ENCODE measurements at places on chromosomes 4 and X.

DNA sequence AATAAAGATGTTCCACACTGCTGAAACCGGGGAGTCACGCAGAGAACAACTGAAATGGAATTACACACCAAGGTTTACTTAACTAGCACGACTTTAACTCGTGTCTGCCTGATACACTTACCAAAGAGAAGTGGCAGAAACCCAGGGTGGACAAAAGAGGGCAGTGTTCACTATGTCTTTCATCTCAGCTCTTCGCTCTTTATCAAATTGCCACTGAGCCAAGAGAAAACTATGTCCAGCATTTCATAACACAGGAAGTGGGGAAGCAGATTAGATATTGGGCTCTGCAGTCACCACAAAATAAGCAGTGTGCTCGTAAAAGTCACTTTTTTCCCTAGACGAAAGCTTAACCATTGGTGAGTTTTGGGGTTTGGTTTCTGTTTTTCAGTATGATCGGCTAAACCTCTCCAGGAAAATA, 155.7 kb downstream of the CHIC2 start:
- DNase-seq = peak; percentile 78

- no peak for DNase-seq
Observed at GRCh38 chr4:100681289-100681688, 163.5 kb upstream of the EMCN start.

DNA sequence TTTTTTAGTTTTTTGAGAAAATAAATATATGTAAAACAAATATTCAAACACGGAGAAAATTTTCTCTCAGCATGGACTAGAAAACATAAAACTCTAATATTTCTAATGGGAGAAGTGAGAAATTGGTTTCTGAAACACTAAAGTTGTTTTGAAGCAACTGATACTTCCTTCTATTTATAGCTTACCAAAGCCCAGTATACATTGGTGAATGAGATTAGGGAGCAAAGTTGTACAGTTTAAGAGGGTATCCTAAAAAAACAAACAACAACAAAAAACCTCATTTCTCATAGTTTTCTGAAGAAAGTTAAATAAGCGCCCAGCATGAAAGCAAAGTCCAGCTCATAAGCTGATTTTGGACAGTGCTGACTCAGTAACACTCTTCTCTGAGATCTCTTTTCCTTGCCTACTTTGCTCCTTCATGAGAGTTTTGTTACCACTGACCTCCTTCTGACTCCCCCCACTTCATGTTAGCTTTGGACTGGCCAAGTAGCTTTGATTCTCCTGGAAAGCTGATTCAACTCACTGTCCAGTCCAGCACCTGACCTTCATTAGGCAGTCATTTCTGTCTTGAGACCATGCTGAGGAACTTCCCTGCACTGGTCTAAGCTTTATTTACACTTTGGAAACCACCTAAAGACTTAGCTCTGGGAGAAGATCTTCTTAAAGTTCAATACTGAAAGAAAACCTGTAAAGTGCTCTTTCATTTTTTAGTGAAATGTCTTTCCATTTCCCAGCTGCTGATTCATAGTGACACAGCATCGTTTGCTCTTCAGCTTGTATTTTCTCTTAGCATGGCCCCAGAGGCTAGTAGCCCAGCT, 21.8 kb upstream of the P2RY10 start:
- DNase-seq = no peak

GRCh38 chrX:35339796-35340195, 397.2 kb downstream of the FAM47B start:
- DNase-seq = no peak

DNA sequence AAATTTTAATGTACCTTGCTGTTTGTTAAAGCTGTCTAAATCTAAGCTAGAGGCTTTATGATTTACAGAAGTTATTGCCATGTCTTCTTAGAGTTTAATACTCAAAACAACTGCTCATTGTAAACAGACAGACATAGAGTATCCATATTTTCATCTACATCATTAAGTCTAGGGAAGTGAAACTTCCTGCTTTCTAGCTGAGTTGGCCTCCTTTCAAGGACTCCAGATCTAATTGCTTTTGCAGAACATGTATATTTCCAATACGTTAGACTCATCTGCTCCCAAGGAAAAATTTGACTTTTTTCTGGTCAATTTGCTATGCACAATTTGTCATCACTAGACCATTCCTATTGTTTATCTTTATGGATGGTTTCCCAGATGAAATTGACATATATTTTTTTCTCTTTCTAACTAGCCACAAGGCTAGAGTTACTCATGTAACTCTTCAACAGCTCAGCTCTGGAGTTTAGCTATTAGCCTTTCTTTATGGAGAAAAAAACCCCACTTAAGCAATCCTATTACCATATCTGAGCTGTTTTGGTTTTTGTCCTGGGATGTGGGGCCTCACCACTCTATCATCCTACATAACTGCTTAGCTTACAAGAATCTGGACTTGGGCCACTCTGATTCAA, 122.9 kb downstream of the PPA2 start:
- no peak for DNase-seq

GRCh38 chr4:117796677-117797076, 237.6 kb upstream of the NDST3 start:
- DNase-seq = no peak

GRCh38 chr4:44446801-44447562, 1.6 kb downstream of the KCTD8 start:
- DNase-seq = no peak

GRCh38 chr4:15792974-15793373, 14.8 kb downstream of the CD38 start:
- no peak for DNase-seq

DNA sequence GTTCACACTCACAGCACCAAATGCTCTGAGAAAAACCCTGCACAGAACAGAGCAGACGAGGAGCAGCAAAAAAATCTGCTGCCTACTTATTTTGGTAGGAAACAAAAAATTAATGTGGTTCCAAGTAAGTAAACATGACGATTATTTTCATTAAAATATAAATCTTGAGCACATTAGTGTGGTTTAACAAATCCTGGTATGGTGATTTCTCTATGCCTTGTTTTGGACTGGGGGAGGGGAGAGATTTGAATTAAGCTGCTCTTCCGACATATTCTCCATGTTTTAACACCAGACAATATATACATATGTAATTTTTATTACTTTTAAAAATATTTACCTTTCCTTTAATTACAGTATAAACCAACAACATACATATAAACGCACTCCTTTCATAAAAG, 1.8 kb downstream of the CAMK2D start:
- DNase-seq = no peak

DNA sequence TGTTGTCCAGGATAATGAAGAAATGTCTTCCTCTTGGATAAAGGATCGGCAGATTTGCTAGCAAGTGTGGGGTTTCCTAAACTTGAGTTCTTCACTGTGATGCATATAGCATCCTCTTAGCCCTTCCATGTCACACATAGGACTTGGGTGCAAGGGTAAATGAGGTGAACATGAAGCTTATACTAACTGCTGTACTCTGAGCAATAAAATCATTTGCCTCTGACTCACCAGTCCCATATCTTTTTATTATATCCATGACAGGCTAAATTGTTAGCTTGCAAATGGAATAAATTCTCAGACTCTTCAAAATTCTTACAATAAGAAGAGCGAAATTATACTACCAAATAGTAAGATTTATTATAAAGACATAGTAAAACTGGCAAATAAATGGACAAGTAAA, 14.7 kb upstream of the TBC1D1 start:
- no peak for DNase-seq

DNA sequence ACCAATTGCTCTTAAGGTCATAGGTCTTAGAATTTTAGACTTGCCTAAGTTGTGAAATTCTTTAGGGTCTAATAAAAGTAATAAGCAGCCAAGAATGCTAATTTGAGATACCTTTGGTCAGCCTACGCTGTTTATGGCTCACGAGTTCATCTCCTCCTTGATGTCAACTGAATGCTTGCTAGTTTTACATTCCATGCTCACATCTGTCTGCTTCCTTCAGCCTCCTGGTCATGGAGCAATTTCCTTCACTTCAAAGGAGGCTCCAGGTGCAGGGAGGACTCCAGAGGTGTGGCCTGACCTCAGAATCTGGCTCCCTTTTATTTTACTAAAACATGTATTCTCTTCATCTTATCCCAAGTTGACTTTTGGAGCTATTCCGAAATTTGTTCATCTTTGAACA, 23.3 kb upstream of the LNX1 start:
- DNase-seq = no peak

DNA sequence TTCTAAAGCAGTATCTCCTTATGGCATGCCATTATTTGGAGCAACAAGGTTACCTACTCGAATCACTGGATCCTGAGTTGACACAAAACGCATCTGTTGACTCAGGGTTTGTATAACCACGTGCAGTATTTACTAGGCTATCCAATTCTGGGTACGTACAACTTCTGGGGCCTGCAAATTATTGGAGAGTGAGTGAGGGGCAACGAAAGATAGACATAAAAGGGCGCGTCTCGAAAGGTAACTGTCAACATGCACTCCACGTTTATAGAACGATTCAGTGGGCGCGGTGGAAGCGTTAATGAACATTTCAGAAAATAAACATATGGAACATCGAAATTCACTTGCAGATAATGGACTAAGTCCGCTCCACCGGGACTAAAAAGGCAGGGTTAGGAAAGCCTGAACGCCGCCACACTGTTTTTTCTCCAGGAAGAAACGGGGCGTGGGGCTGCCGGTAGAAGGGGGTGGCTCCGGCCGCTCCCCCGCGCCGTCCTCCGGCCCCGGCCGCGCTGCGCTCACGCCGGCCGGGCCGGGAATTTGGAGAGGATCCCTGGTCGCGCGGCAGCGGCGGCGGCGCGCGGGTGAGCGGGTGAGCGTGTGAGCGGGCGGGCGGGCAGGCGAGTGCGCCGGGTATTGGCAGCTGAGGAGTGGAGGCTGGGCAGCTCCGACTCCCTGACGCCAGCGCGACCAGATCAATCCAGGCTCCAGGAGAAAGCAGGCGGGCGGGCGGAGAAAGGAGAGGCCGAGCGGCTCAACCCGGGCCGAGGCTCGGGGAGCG, at the start of gene SMAD1:
SMAD1 (plus strand) TSS at position 690 of the 778 bp plus-strand sequence. CDS start 32,761 bp downstream, outside the sequence.
- DNase-seq = peak; percentile 58

DNA sequence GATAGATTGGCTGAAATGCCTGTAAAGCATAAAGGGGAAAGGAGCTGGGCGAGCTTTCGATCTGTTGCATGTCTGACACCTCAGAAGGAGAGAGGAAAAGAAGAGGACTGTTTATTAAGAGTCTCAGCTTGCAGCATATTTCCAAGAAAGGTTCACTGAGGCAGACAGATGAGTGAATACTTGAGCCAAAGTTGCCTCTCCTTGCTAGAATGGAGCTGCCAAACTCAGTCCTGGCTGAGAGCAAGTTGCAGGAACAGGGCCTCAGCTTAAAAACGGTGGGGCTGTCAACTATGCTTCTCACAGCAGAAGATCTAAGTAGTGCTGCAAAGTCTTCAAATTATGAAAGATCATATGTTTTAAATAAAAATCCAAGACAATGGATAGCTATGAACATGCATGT, 707.5 kb downstream of the PCDH7 start:
- DNase-seq = no peak

GRCh38 chrX:53280331-53281320, 758 bp downstream of the IQSEC2 start:
- peak; percentile 55 for DNase-seq

DNA sequence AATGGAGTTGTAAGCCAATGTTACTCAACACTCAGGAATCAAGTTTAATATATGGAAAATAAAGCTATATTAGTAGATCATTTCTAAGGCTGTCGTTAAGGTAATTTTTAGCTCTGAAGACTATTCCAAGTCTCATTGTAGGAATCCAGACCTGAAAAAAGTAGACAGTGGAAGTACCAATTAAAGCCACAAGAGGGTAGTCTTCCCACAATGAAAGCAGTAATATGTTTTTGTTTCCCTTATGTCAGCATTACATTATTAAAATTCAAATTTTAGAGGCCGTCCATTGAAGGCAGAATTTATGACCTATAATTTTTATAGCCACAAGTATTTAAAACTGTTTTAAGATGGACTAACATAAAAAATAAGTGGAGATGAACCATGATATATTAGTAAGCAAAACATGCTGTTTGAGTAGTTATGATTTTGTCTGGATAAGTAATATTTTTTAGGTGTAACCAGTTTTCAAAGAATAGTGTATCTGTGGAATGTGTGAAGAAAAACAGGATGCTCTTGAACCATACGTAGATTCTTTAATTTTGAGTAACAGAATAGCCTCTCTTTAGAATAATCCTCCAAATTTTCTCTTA, 372.6 kb upstream of the TECRL start:
- peak; percentile 2 for DNase-seq

GRCh38 chrX:149916745-149917392, 12.5 kb upstream of the HSFX4 start:
- no peak for DNase-seq

- no peak for DNase-seq
Observed at GRCh38 chr4:139457318-139457717, 3.4 kb downstream of the RAB33B start.

DNA sequence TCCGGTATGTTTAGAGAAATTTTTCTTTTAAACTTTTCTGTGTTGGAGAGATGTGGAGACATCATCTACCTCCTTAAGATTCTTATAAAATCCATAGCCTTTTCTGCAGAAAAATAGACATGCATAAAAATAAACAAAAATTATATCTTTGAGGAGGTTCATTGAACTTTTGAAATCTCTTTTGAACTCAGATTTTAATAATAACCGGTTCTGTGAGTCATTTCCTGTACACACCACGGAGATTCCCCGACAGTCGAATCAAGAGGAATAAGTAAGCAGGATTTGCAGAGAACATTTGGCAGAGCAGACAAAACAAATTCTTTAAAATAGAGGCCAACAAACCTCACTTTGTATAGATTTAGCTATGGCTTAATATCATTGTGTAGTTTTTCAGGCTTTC, 918.7 kb upstream of the POU3F4 start:
- no peak for DNase-seq

DNA sequence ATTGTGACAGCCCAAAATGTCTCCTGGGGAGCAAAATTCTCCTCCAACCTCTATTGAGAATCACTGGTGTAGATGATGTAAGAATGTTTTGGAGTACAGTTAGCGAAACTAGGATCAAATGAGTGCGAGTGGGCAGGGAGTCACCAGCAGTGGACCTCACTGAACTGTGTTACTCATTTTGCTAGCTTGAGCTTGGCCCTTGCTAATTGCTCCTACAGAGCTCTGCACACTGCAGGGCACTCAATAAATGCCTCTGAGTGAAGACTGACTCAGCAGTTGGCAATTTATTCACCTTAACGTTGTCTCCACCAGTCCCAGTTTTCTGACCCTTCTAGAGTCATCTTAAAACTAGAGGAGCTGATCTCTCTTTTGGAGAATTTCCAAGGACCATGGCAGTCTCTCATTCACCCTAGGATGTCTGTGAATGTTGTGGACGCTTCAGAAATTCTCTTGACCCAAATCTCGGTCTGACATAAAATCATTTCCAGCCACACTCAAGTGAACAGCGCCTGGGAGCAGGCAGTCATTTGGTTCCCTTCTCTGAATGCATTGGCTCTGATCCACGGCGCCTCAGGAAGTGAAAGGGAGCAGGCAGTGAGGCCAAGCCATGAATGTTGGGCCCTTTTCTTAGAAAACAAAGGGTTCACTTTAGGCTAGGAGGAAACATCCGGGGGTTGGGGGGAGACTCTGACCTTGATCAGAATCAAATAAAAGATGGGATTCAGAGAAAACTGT, 148.1 kb downstream of the NWD2 start:
- no peak for DNase-seq

DNA sequence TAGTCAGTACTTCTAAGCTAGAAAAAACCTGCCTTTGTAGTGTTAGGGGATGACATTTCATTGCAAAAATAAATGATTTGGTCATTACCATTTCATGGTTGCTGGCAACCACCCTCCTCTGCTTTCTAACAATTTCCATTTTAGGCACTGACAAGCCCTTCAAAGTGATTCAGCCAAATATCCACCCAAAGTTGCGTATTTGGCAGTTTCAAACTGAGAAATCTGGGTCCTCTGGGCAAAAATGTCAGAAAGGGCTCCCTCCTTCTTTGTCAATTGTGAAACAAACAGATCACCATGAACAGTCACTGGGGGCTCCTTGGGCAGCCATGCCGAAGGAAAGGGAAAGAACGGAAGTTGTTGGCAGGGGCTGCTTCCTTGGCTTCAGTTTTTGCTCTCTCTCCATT, 33.0 kb downstream of the PLAC1 start:
- no peak for DNase-seq

Measured in NCI-H226 (cell line).